Stimulated activated CD8-positive, alpha-beta memory T cell treated with anti-CD3 and anti-CD28 coated beads, Interleukin-7, amount 100 ng/mL, for 48 hours (primary cell): ENCODE measurements at places on chromosomes 12 and 14.

GRCh38 chr12:116863275-116863767, 17.9 kb downstream of the HRK start:
- DNase-seq, result no peak

DNA sequence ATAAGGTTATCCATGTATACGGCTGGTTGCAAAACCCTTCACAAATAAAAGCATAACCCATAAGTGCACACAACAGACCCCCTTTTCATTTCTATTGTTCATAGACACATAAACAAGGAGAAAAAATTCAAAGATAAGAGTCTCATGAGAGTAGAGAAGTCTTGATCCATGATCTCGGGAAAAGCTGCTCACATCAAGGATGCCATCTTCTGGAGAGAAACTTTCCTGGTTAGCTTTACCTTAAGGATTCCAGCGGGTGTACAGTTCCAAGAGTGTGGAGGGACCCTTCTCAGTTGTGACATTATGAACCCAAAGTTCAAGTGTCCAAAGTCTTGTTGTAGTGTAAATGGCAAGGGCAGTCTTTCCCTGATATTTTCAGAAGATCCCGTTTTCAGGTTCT, 144.5 kb downstream of the LLPH start:
- no peak for DNase-seq

GRCh38 chr12:4158306-4158705, 115.3 kb upstream of the CCND2 start:
- no peak for DNase-seq

GRCh38 chr12:118456741-118457140, 80.4 kb downstream of the SUDS3 start:
- DNase-seq, result no peak

GRCh38 chr12:46303039-46303666, 34.3 kb upstream of the SLC38A1 start:
- no peak for DNase-seq

DNA sequence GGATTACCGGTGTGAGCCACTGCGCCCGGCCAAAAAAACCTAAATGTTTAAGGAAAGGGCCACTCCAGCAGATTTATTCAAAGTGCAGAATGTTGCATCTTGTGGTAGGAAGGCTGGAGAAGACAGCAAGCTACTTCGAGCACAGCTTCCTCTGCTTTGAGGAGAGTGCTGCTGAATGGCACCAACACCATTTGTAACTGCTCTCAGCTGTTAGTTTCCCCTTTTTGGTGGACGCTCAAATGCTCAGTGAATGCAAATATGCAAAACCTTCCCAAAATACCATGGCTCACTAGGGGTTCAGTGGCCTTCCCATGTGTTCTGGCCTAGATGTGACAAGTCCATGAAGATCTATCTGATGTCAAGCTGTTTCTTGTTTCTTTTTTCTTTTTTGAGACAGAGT, 2.9 kb upstream of the TDRD9 start:
- DNase-seq, result no peak

GRCh38 chr14:102900631-102901571, 21.6 kb upstream of the AMN start:
- DNase-seq, result no peak

- no peak for DNase-seq
These were observed 13.4 kb downstream of the CLSTN3 start for GRCh38 chr12:7143564-7143963.

DNA sequence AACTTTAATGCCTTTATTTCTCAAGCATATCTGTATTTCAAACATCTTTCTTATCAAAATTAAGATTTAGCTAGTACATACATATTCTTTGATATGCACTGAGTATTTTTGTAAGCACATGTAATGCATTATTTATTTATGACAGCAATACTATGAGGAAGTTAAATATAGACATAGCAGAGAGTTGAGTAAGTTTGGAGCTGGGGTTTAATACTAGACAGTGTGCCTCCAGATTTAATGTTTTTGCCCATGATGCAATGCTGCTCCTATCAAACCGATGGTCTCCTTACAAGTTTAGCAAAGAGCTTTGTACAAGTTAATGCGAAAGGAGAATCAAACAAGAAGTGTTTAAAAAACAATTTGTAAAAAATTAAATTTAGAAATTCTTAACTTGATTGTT, 826.6 kb upstream of the MGAT4C start:
- DNase-seq, result no peak

GRCh38 chr12:42691991-42692557, 102.5 kb upstream of the PRICKLE1 start:
- DNase-seq, result no peak

- DNase-seq, result no peak
These were observed 16.1 kb upstream of the ADSS1 start for GRCh38 chr14:104707608-104708595.

- no peak for DNase-seq
These were observed 248.7 kb upstream of the PELI2 start for GRCh38 chr14:55869397-55870049.

DNA sequence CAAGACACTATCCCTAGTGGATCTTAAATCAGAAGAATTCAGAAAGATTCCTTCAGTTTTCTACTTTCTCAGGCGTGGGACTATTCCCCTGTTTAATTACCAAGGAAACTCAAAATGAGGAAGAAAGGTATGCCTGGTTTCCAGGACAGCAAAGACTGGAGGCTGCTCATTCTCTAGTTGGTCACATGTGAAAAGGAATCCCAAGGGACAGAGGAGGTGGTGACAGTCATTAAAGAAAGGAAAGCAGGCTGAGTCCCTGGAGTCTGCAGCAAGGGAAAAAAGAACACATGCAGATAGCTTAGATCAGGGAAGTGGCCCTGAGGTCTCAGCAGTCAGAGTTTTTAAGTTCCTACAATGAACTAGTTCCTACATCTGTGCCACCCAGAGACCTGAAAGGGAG, 165.4 kb upstream of the CCDC198 start:
- no peak for DNase-seq

DNA sequence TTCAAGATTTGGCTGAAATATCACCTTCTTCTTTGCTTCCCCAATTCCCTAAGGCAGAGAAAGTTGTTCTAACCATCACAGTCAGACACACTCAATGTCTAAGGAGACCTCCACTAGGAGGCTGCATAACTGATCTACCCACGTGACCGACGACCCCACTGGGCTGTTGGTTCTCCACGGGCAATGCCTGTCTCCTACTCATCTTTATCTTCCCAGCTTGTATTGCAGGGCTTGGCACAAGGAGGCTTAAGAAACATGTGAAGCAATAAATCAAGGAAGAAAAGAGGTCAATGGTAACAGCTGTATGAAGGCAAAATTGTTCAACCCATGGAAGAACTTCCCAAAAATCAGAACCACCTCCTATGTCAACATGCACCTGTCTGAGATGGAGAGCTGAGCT, 27.1 kb downstream of the NT5DC3 start:
- no peak for DNase-seq

DNA sequence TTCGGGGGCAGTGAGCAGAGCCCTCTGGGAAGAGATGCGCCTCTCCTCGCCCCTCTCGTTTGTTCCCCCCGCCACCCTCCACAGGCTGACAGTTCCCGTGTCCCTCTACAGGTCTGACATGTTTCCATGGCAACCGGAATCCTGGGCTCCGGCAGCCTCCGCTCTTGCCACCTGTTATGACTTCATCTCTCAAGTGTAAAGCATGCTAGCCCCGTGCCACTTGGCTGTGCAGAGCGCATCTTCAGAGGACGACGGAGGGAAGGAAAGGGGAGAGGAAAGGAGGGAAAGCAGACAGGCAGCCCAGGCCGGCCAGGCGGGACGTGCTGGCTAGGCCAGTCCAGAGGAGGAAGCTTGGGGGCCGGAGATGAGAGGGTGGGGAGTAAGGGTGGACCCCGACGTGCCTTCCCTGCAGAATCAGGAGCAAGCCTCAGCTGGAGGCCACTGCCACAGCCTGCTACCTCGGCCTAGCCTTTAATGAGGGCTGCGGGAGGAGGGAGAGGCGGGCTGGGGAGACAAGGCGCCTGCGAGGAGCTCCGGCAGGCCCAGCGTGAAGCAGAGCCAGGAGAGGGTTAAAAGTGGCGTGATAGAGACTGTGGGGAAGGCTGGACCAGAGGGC, 214.3 kb downstream of the DPF3 start:
- no peak for DNase-seq

DNA sequence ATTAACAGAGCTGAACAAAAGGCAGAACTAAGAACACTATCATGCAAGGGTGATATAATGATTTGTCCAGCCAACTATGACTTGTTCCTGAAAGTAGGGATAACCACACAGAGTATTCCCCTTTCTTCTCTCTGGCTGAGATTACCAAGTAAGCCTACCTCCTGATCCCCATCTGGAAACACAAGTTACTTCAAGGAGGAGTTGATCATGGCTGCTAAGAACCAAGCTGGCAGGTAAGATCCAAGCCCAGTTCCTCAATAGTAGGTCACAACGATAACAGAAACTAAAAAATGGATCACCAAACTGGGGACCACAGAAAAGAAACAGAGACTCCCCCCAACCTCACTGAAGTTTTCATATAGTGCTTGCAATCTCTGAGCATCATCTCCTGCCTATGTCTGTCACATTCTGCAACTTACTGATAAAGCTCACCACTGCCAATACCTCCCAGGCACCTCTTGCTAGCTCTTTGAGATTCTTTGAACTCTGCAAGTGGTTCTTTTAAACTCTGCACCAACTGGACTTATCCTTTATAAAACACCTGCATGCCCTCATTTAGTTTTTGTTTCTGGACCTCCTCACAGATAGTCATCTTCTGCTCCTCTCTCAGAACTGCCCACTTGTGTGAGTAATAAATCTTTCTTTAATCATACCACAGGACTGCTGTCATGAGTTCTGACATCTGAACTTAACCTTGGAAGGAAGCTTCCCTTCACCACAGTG, 76.6 kb downstream of the LRP6 start:
- DNase-seq, result no peak

DNA sequence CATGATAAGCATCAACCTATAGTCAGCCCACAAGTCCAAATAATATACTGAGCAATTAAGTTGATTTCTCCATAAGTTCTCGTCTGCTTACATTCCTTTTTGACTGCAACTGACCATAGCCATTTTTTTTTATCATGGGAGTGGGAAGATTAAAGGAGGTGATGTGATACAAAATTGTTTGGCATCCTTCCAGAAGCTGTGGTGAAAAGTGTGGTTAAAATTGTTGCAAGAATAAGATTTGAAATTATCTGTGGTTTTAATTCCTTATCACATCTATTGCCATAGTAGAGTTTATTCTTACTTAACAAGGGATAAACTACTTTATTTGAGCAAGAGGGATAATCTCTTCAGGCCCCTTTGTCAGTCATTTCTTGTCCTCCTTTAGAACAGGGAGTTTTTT, 50.7 kb downstream of the LIN52 start:
- DNase-seq, result no peak

DNA sequence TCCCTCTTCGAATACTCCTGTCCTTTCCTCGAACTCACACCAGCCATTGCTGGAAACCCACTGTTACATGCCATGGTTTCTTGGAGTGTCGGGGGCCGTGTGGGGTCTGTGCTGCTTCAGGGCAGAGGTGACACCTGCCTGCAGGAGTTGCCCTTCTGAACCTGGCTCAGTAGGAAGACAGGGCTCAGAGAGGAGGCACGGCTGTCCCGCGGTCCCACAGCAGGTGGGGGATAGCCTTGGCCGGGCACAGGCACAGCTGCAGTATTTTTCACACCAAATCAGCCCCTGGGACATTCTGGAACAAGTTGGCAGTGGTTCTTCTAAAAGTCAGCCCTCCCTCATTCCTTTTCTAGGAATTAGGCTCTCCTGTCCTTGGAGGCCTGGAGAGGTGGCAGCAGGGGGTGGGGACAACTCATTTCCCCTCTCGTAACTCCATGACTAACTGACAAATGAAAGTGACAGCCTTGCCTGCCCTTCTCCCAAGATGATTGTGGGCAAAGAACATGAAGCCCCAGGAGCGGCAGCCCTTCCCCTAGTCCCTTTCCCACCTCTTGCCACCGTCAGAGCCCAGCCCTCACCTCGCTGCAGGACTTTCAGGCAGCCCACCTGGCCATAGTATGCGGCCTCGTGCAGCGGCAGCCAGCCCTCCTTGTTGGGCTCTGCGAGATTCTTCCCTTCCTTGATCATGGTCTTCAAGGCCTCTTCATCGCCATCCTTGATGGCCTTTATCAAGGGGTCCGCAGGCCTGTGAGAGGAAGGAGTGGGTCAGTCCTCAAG, 22.4 kb downstream of the ASB2 start:
- no peak for DNase-seq

DNA sequence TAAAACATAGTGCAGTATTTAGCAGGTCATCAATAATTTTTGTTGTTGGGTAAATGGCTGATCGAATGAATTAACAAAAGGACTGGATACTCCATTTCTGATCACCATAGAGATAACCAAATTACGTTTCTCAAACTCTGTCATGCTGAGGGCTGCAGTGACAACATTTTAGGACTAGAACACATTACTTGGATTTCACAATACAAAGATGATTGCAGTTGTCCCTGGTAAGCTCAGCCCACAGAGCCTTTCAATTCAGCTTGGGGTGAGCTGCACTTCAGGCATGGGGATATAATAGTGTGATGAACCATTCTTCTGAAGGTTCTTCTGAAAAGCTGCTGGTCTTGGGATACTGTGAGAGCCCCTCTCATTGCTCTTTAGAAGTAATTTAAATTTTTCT, 74.3 kb downstream of the FAR2 start:
- no peak for DNase-seq

DNA sequence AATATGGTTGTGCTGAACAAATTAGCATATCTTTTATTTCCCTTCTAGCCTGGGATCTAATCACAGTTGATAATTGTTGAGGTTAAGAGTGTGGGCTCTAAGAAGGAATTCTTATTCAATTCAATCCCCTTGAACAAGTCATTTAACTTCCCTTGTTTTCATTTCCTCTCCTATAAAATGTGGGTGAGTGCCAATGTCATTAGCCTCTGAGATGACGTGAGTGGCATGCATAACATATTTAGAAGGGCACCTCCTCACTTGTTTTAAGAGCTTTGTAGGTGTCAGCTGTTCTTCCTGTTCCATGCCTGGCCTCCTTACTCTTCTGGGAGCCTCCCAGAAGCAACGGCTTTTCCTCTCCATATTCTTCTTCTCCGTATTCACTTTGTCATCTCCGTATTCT, 155.4 kb upstream of the NEDD1 start:
- no peak for DNase-seq

DNA sequence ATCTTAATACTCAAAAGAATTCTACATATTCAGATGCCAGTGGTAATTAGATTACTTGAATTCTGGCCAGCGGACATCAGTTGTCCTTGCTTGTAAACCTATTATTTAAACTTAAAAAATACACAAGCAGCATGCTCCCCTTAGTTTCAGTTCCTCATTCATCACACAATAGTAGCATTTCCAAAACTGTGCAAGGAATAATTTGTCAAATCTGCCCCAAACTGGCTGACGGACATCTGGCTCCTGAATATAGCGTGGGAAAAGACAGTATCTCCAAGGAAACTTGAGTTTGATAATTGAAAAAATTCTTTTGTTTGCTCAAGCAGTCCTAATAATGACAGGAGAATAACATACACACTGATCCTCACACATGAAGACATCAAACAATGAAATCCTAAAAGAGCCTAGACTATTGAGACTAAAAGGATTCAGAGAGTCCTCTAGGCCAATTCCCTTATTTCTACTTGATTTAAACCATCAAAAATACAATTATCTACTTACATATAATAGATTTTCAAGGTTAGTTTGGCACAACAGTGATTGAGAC, 90.4 kb downstream of the KIF21A start:
- DNase-seq, result no peak
